ENCODE measurements at places on chromosomes 6 and 20.

GRCh38 chr20:11686820-11687543 lies 230.7 kb upstream of the BTBD3 start:
- DNase-seq: peak; percentile 4

DNA sequence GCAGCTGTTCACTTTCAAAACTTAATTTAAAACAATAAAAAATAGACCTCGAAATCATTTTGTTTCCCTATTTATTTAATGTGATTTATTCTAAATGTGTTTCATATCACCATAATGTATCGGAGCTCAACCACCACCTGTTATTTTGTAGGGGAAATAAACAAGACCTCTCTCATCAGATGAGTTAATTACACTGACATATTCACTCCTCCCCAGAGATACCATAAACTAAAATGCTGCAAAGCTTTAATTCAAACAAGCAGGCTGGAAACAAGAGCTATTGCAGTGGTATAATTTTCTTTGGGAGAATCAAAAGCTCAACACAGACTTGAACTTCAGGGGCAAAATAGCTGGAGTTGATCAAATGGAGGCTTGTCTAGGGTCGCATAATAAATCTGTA lies 303.5 kb upstream of the TSHZ2 start:
- no peak for DNase-seq

DNA sequence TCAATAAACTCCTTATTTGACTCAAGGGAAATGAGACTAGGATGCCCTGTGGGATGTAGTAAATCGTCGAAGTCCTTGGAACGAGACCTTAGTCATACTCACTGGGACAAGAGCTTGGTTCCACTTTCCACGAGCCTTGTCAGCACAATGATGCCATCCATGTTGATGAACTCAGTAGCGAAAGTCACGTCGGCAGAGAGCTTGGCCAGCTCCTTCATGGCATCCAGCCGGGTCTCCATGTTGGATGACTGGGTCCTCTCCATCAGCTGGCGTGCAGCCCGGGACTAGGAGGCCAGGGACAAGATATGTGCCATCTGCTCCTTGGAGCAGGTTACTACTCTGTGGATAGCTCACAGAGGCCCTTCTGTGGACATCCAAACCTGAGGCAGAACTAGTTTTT lies 17.5 kb downstream of the ELMO2 start:
- no peak for DNase-seq

- no peak for DNase-seq
Observed at GRCh38 chr6:128870746-128871145, 12.2 kb upstream of the LAMA2 start.

- DNase-seq: no peak
Observed at GRCh38 chr6:1239805-1240204, 72.1 kb upstream of the FOXQ1 start.

DNA sequence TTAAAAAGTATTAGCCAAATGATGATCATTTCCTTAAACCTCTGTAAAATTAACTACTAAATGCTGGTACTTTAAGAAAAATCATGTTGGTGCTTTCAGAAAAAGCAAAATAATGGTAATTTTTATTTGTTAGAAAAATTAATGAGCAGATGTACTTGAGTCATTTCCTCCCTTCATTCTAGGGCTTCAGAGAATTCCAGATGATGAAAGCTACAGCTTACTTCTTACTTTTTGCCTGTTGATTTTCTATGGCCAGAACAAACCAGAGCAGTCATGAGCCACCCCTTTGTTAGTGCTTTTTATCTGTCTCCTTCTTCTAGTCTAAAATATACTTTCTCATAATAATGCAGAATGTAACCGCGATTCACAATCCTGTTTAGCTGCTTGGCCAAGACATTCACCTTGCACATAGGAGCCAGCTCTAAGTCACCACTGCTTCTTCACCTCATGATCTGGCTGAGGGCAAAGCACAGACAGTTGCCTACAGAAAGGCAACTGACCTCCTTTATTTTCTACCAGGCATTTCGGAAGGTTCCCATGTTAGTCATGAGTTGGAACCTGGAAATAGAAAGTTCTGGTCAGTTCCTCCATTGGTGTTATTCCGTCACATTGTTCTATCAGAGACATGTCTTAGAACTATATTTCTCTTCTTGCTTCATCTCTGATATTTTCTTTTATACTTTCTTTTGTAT lies 43.5 kb upstream of the TINAG start:
- DNase-seq: peak; percentile 66

GRCh38 chr6:30312266-30312665 lies 14.5 kb upstream of the TRIM39 start:
- no peak for DNase-seq

GRCh38 chr6:38302081-38302480 lies 337.6 kb downstream of the BTBD9 start:
- no peak for DNase-seq

GRCh38 chr6:14222956-14223355 lies 105.4 kb downstream of the CD83 start:
- no peak for DNase-seq

GRCh38 chr20:35766843-35767242 lies 5.0 kb upstream of the PHF20 start:
- no peak for DNase-seq

- DNase-seq: no peak
Observed at GRCh38 chr6:74782346-74782745, 423.5 kb downstream of the COL12A1 start.

GRCh38 chr6:17501442-17501841 lies 98.7 kb upstream of the FAM8A1 start:
- no peak for DNase-seq

- DNase-seq: peak; percentile 74
Observed at GRCh38 chr6:137697267-137697938, 169.7 kb upstream of the TNFAIP3 start.

GRCh38 chr6:113489952-113490746 lies 367.0 kb upstream of the MARCKS start:
- no peak for DNase-seq

GRCh38 chr6:112183271-112183671 lies 71.1 kb downstream of the LAMA4 start:
- peak; percentile 66 for DNase-seq

DNA sequence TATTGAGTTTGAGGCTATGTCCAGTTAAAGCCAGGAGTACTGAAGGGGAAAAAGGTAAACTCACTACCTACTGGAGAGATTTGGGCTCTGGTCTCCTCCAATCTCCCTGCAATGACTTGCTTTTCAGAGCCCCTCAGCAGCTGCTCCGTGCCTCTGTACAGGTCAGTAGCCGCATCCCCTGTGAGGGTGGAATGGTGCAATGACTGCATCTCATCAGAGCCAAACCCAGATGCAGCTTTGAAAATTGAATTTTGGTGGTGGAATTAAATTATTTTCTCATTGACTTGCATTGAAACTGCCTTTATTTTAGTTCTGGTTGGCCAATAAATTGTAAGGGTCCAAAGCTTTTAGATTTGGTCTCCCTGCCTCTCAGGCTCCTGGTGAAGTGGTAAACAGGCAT lies 166.7 kb downstream of the DLL1 start:
- DNase-seq: no peak

DNA sequence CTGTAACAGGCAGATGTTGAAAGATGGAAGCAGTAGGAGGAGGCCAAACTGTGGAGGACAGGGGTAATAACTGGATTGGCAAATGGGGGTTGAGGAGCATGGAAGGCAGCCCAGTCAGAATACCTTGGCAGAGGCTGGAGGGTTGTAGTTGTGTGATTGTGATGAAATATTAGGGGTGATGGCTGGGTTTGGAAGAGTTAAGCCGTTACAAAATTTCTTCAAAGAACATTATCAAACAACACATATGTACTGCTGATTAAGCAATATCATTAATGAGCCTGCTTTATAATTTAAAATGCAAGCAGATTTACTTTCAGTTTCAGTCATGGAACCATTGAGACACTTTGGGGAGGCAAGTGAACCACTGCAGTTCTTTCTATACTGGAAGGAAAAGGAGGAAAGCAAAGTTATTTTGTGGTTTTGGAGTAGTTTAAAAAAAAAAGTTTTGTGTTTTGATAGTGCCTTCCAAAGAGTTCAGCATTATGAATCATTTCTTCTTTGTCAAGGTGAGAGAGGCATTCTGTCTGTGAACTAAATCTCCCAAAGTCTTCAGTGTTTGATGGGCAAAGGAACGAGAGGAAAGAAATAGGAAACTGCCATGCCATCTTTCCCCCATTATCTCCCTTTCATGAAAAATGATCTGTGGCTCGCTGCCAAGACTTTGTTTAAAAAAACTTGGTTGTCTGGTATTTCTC lies 20.7 kb downstream of the FOXO3 start:
- peak; percentile 89 for DNase-seq

DNA sequence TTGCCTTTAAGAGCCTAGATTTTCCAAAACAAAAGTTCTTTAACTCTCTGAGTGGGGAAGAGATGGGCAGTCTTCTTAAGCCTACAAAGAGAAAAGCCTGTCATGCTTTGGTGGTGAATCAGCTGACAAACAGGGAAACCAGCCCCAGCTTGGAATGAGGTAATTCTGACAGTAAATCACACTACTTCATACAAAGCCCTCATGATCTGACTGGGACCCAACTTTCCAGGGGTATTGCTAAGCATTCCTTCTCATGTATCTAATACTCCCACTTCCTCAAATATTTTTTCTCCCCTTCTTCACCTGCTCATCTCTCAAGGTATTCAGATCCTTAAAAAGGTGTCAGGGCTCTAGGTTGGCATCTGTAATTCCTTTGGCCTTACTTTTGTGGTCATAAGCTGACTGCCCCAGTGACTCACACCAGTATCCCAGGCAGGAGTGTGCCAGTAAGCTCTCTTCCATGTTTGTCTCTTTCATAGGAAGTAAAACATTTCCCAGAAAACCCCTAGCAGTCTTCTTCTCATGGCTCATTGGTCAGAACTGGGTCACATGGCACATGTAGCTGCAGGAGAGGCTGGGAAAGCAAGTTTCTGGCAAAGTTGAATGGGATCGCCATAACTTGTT lies 15.0 kb upstream of the TBC1D22B start:
- DNase-seq: peak; percentile 93

- peak; percentile 68 for DNase-seq
Observed at GRCh38 chr20:34997131-34997561, 41.5 kb downstream of the MYH7B start.

GRCh38 chr6:161544801-161545480 lies 271.1 kb upstream of the AGPAT4 start:
- DNase-seq: no peak

- peak; percentile 73 for DNase-seq
Observed at GRCh38 chr6:26342106-26343004, 22.6 kb upstream of the BTN3A2 start.

GRCh38 chr6:30763618-30764489 lies 19.5 kb upstream of the IER3 start:
- DNase-seq: no peak

DNA sequence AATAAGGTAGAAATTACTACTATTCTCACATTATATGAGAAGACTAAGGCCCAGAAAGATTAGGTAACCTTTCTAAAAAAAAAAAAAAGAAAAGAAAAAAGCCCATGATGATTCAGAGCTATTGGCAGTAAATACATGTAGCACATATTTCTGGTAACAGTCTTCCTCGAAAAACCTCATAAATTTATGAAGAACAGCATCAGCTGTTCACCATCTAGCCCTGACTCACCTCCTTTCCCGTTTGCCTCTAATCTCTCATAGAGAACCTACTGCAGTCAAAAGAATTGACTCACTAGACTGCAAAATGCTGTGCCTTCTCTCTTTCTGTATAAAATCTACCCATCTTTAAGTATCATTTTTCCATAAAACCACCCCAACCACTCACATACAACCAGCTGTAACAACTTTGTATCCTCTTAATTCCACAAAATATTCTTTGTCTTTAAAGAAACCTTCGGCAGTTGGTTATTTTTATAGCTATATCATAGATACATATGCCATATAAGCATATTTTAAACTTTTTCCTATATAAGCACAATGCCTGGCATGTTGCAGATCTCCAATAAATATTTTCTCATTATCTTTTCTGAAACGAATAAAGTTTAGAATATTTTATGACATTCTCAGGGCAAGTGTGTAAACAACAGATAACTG lies 152.7 kb upstream of the ENPP5 start:
- DNase-seq: peak; percentile 51

DNA sequence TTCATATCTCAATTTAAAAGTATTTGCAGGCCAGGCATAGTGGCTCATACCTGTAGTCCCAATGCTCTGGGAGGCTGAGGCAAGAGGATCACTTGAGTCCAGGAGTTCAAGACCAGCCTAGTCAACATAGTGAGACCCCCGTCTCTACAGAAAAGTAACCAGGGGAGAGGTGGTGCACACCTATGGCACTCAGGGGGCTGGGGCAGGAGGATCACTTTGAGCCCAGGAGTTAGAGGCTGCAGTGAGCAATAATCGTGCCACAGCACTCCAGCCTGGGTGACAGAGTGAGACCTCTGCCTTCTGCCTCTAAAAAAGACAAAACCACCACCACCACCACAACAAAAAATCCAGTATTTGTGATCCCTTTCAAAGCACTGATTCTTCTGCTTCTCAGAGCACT lies 185.5 kb upstream of the QKI start:
- no peak for DNase-seq

GRCh38 chr6:109945091-109945490 lies 33.0 kb upstream of the GPR6 start:
- DNase-seq: no peak

DNA sequence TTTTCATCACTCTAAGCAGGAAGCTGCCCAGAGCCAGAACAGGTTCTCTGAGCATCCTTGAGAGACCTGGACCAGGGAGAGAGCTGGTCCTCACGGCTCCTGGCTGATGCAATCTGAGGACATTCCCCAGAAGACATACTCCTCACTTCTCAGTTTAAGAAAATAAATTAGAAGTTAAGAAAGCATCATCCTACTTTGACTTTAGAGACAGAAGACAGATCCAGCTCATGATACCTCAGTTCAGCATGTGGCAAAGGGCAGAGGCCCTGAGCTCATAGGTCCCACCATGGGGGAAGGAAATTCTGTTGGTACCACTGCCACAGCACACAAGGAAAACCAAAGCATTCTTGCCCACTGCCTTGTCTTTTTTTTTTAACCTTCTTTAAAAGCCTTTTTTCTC lies 378.1 kb upstream of the JARID2 start:
- DNase-seq: no peak

DNA sequence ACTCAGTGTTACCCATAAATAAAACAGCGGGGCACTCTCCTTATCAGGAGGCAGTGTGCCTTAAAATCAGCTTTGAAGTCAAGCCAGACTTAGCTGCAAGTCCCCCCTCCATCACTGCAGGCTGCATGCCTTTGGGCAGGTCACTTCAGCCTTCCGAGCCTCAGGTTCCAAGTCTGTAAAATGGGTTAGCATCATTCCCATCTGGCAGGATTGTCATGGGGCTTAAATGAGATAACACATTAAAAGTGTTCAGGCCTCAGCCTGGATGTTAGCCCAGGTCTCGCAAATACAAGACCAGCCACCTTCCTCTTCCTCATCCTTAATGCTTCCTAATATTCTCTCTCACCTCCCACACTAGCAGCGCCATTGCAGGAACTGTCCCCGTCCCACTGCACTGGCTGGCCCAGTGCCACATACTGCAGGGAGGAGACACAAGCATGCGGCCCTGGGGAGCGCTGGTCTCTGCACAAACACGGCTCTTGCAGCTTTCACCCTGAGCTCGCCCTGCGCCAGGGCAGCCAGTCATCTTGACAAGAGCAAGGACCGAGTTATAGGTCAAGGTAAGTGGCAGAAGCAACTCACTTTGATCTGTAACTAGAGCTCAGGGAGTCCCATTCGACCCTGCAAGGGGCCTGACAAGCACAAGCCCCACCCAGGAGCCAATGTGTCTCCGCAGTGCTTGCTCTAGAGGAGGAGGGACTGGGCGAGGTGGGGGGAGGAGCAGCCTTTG lies 564.6 kb upstream of the AGPAT4 start:
- DNase-seq: no peak

Data from foreskin fibroblast (primary cell).